ENCODE measurements at places on chromosomes 6 and 20.

GRCh38 chr6:113315879-113316278 is 541.3 kb upstream of the MARCKS start:
- no peak for DNase-seq

- DNase-seq, result no peak
These were observed 35.2 kb upstream of the SASH1 start for GRCh38 chr6:148307405-148307804.

DNA sequence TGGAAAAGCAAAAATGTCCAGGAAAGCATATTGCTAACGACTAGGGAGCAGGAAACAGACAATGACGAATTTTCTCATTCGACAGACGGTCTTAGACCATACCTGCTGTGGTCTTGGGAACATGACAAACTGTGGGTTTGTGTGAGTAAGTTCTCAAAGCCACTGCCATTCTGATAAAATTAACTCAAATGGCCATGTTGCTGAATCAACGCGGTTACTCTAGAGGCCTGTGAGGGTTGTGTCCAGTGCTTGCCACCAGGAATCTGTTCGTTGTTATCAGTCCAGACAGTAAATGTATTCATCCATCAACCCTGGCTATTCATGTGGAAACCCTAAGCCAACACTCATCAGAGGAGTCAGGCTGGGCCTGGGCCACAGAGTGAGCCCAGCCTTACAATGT is 124.3 kb downstream of the MYLK4 start:
- no peak for DNase-seq

DNA sequence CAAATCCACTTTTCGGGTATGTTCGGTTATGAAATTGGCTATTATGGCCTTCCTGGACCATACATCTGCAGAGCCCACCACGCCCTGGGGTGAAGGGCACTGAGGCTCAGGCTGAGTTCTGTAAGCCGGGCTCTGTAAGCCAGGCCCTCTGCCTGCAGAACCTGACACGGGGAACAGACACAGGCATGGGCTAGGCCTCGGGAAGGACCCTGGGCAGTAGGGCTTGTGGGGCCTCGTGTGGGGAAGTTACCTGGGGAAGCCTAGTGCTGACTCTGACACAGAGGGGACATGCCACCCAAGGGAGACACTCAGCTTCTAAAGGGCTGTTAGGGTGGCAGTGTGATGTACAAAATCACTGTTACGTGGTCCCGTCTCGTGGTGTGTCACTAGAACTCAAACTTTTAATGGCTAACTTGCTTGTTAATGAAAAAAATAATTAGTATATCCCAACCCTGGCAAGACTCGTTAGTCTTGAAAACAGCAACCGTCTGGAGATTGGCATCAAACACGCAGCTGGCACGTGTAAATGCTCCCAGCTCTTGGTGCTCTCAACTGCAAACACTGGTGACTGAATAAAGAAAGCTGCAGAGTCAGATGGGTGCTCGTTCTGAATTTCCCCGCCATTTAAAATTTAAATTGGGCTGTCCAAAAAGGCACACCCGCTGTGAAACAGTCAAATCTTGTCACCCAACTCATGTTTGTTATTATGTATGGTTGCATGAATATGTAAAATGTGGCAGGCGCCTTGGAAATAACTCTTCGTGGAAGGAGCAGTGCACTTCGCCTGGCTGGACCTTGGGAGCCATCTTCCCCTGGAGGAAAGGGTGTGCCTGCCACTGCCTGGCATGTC is 23.6 kb upstream of the TCFL5 start:
- no peak for DNase-seq

GRCh38 chr6:410555-411395 is 19.2 kb downstream of the IRF4 start:
- no peak for DNase-seq

DNA sequence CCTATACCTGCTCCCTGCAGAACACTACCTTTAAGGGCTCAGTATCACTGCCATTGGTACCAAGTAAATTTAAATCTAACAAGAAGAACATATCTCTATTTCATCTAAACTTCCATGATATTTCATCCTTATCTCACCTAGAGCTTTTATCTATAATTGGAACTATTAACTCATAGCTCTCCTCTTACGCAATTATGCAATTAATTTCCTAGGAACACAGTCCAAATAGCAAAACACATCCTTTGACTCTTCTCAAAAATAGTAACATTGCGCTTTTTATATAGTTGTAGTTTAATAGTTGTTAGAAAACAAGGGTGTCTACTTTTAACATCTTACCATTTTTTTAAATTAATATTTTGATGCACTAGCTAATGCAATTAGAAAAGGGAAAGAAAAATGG is 986.8 kb upstream of the SLC35B3 start:
- DNase-seq, result no peak
